ENCODE measurements at places on chromosomes 2 and 18.

- DNase-seq, result no peak
Measured at GRCh38 chr2:215793747-215794595, 219.4 kb downstream of the MREG start.

- no peak for DNase-seq
Measured at GRCh38 chr2:49982871-49983270, 828.6 kb upstream of the FSHR start.

DNA sequence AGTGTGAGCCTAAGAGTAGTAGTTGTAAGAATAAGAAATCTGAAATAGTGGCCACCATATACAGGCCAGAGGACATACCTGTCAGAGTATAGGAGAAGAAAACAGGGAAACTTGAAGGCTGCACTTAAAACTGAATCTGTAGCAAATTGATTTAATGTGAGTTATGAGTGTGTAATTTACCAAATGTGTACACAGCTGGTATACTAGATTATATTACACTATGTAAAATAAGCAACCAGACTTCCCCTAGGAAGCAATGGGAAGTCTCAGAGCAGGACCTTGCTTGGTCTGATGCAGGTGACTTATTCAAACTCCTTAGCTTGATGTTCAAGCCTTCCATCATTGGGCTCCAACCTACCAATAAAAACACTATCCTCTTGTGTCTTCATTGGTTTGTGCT lies 17.3 kb upstream of the EPC2 start:
- no peak for DNase-seq

DNA sequence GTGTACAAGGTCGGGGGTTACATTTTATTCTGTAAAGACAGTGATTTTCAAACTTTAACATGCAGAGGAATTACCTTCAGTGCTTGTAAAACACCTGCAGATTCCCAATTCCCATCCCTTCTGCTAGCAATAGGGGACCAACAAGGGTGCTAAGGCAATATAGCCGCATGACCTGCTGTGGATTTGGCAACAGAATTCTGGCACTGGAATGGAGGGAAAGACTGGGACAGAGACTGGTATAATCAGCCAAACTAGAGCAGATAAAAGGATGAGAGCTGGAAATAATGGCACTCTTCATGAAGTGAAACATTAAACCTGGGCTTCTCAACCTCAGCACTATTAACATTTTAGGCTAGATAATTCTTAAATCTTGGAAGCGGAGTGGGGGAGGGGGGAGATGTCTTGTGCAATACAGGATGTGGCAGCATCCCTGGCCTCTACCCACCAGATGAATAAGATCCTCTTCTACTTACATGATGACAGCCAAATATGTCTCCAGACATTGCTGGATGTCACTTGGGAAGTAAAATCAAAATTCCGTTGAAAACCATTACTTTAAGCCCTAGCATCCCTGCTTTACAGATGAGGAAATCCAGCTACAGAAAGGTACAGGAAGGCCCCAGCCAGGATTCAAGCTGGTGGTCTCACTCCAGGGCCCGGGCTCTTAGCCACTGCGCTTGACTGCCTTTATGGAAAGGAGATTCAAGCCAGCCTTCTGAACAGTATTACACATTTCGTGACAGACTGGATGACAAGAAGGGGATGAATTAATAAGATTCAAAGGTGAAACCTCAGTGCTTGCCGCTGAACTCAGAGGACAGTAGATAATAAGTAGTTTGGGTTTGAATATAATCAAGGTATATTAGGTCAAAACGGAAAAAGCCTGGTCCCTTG lies 1.7 kb downstream of the EVA1A start:
- no peak for DNase-seq

GRCh38 chr2:241568726-241569125 lies 10.2 kb downstream of the BOK start:
- DNase-seq, result no peak

GRCh38 chr2:199405241-199405640 lies 52.5 kb downstream of the SATB2 start:
- no peak for DNase-seq

- DNase-seq, result no peak
Measured at GRCh38 chr18:23107718-23108117, 27.6 kb upstream of the CABLES1 start.
